Activated CD8-positive, alpha-beta memory T cell treated with anti-CD3 and anti-CD28 coated beads, Interleukin-2, amount 50 U/mL, for 4 hours (primary cell): ENCODE measurements at places on chromosomes 11 and 22.

GRCh38 chr11:119704849-119705248 is 24.2 kb downstream of the NECTIN1 start:
- no peak for DNase-seq

DNA sequence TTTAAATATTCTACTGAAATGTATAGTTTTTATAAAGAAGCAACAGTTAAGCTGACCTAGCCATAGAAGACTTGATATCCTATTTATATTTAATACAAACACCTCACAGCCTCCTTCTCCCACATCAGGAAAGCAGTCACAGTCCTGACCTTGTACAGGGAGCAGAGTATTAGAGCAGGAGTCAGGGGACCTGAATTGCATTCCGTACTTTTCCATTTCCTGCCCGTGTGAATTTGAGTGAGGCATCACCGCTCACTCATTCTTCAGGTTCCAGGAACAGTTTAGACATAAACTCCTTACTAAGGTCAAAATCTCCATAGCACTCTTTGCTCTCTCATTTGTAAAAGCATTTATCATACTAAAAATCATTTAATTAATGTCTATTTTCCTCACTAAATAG is 482.5 kb upstream of the FAT3 start:
- DNase-seq = no peak

GRCh38 chr11:57566905-57567514 is 462 bp downstream of the UBE2L6 start:
- peak; percentile 41 for DNase-seq

DNA sequence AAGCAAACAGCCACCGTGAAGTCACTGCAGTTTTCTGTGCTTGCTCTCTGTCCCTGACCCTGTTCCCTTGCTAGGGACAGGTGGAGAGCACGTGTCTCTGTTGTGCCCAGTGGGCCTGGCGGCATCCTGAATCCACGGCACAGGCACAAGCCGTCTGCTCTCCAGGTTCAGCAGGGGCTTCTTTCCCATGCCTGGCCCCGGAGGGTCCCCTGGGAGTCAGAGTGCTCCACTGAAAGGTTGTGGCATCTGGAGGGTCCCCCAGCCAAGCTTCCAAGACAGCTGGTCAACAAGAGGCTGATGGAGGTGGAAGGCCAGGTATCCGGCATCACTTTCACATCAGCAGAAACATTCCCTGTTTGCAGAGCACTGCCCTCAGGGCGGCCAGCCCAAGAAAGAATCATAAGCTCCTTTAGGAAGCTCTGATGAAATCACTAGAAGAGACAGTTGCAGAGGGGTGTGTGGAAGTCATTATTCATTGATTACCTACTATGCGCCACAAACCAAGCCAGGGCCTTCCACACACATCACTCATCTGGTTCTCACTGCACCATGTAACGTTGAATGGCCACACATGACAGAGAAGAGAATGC is 346.4 kb upstream of the B3GAT1 start:
- DNase-seq = no peak

- DNase-seq = no peak
Measured at GRCh38 chr11:16252373-16252772, 104.0 kb downstream of the SOX6 start.

GRCh38 chr11:131229221-131229620 is 141.2 kb upstream of the NTM start:
- no peak for DNase-seq

GRCh38 chr11:12007769-12008737 is at the start of gene DKK3:
Gene DKK3 (minus strand): TSS chr11:12008626. CDS start chr11:12008582, 44 bp downstream.
- DNase-seq = no peak

GRCh38 chr11:94526645-94527438 is 14.6 kb downstream of the C11orf97 start:
- DNase-seq = no peak

DNA sequence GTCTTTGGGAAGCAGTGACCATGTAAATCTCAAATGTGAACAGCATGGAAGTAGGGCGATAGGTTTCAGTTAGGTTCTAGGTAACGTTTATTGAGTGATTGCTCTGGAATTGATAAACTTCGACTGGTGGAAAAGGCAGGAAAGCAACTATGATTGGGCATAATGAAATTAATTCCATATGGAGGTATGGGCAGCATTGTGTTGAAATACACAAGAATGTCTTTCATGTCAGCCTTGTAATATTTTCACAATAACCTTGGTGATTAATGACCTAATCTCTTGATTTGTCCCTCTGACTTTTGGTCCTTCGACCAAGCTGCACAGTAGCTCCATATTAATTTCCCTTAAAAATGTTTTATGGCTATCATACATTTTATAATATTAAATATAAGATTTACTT is 2.8 kb downstream of the CEP57 start:
- no peak for DNase-seq

DNA sequence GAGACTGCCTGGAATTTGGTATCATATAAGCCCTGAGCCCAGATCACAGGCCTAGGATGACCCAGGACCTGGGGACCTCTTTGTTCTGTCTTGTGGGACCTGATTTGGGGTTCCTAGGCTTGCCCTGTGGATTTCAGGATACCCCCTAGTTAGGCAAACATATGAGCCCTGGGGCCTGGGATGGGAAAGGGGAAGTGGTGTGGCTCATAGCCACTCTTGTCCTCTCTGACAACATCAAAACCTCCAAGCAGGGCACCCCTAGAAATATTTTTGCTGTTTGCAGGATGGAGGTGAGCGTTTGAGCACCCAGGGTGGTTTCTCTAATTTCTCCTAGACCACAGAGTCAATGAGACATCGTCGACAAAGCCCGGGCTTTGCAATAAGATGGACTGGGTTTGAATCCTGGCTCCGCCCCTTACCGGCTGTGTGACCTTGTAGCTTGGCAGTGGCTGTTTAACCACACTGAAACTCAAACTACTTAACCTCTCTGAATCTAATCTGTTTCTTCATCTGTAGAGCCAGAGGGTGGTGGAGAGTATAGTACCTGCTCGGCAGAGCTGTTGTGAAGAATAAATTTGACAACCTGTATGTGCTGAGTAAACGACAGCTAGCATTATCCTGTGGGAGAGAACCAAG is 5.3 kb upstream of the LRRC10B start:
- DNase-seq = no peak

- no peak for DNase-seq
Measured at GRCh38 chr22:43109921-43110443, 568 bp upstream of the BIK start.

DNA sequence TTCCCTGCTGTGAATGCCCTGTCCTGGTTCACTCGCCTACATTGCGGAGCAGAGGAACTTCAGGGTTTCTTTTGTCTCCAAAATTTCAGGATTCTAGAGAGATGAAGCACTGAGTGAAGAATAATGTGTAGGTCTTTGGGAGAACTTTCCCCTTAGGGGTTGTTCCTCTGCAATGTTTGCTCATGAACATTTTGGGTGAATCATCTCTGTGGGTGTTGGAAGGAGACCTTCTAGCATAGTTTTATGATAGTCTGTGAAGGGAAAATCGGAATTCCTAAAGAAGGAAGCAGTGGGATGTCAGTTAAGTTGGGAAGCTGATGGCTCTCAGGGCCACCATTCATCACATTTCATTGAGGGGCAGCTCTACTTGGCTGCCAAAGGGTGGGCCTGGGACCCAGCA is 64.8 kb downstream of the MIAT start:
- DNase-seq = no peak

GRCh38 chr22:38853196-38853651 is 9.4 kb upstream of the NPTXR start:
- DNase-seq = no peak

- DNase-seq = no peak
Measured at GRCh38 chr11:124891373-124891861, 6.2 kb downstream of the ROBO4 start.
